A549 (cell line): ENCODE measurements at places on chromosomes 12 and 14.

DNA sequence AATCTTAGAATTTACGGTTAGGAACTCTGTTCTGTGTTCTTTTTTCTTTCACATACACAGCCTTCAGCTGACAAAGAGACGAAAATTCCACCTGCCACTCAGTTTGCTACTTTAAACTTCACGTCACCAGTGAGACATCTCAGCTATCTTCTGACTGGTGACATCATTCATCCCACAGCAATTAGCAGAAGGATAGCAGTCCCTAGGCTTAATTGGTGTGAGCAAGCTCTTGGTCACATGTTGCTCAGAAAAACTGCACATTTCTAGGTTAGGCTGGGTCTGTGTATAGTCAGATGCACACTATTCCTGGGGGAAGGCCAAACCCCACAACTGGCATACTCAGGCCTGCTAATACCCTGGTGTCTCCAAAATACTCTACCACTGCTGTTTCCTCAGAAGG is 23.9 kb downstream of the SLC7A7 start:
- no peak for DNase-seq

DNA sequence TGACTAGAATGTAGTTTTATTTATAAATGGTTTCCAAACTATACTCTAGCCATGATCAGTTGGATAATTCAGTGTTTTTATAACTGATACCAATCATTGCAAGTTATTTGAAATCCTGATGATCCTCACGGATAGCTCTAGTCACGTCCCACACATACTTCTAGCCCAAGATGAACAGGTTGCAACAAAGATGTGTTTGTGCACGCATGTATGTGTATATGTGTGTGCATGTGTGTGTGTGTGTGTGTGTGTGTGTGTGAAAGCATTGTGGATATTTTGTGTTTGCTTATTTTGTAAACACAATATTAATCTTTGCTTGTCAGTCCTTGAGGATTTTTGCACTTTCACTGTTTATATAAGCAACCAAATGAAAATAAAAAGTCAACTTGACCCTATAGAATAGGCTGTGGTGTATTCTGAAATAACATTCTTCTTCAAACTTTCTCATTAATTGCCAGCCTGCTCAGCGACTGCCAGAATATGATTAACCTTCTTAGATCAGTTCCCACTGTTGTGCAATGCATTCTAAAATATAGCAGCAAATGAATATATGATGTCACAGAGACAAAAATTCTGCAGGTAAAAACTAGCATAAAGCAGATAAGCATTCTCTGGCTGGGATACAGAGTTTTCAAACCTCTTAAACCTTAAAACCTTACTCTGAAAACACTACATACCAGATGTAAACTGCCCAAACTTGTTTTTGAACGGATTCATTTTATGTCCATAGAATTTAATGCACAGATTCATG is 48.8 kb upstream of the HIF1A start:
- DNase-seq: no peak

DNA sequence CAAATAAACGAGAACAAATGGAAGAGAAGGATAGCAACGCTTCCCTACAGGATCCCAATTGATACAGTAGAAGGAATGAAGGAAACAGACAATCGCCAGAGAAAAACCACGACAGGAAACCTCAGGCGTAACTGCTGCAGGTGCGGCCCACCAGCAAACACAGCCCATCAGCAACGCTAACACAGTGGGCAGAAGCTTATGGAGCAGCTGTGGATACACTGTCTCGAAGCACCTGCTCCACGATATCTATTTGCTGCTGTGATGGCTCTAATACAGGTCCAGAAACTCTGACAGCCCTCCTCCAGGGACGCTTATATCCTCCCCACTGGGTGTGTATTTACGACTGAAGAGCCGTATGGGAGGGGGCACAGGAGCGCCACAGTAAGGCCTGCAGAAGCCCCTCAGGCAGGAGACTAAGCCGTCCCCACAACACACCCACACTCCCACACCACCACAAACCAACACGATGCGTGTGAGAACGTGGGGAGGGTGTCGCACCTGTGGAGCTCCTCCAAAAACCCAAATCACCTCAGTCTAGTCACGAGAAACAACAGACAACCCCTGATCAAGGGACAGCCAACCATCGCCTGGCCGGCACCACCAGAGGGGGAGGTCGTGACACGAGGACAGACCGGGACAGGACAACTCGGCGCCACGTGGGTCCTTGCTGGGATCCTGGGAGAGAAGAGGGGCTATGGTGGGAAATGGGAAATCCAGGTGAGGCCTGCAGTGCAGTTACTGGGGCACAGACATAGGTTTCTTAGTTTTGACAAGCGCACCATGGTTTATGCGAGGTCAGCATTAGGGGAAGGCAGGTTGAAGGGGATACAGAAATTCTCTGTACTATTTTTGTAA is 24.0 kb downstream of the POLE start:
- no peak for DNase-seq

DNA sequence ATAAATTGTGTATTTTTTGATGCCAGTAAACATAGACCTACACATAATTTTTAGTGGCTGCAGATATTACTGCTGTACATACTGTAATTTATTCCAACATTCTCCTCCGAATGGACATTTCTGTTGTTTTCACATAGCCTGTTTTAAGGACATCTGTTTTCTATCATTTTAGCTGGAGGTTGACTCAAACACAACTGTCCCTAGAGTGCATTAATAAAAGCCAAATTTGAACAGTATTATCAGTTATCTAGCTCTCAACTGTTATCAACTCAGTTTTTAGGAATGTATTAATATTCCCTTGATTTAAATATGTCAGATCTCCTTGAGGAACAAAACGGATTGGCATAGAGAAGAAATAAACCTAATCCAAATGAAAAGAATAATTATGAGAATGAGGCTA is 17.2 kb upstream of the PIWIL1 start:
- no peak for DNase-seq

DNA sequence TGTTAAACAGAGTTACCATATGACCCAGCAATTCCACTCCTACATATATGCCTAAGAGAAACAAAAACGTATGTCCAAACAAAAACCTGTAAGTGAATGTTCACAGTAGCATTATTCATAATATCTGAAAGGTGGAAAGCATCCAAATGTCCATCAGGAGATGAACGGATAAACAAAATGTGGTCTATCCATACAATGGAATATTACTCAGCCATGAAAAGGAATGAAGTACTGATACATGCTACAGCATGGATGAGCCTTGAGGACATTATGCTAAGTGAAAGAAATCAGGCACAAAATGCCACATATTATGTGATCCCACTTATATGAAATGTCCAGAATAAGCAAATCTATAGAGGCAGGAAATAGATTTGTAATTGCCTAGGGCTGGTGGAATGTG is 16.8 kb downstream of the MOK start:
- no peak for DNase-seq

DNA sequence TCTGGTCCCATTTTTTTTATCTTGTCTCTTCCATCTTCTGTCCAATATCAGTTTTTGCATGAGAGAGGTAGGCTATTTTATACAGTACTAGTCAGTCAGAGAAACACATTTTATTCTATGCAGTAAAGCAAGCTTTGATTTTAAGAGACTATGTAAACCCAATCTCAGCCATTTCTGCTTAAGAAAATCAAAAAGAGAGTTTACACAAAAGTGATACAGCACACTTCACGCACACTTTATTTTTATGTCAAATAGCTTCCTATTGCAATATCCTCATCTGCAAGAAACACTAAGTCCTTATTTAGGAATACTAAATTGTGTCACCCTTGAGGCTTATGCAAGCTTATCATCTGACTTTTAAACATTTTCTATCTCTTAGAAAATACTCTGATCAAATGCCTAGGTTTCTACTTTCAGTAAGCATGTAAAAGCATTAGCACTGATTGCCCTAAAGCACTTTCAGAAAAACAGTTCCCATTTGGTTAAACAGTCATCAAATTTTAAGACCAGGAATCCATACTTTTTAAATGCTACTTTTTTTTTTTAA is 78.3 kb downstream of the MED13L start:
- no peak for DNase-seq

DNA sequence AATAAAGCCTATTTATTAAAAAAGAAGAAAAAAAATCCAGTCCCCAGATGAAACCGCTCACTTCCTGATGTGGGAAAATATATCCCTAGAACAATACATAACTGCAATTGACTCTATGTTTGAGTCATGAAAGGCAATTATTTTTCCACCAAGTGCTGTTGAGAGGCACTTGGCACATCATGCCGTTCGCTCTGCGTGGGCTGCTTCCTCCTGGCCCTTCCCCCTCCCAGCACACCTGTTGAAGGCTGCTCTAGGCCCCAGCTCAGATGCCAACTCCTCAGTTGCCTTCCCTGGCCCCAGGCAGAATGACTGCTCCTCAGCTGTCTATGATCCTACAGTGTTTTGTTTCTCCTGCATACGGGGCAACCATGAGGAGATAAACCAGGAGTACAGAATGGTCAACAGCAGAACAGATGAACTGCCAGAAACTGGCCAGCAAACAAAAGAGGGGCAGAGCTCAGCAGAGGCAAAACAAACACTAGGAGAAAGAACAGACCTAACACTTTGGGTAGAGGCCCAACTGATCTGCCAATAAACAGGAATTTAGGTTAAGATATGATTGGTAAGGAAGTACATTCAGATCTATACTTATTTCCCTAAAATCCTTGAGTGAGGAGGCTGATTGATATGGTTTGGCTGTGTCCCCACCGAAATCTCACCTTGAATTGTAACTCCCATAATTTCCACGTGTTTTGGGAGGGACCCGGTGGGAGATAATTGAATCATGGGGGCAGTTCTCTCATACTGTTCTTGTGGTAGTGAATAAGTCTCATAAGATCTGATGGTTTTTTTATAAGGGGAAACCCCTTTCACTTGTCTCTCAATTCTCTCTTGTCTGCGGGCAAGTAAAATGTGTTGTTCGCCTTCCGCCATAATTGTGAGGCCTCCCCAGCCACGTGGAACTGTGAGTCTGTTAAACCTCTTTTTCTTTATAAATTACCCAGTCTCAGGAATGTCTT is 58.6 kb downstream of the SLC38A1 start:
- no peak for DNase-seq

DNA sequence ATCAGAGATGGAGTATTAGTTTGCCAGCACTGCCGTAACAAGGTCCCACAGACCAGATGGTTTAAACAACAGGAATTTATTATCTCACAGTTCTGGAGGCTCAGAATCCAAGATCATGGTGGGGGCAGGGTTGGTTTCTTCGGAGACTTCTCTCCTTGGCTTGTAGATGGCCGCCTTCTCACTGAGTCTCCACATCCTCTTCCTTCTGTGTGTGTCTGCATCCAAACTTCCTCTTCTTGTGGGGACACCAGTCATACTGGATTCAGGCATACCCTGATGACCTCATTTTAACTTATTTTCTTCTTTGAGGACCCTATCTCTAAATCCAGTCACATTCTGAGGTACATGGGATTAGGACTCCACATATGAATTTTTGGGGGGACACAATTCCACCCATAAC is 455.5 kb downstream of the RGS6 start:
- DNase-seq: no peak

DNA sequence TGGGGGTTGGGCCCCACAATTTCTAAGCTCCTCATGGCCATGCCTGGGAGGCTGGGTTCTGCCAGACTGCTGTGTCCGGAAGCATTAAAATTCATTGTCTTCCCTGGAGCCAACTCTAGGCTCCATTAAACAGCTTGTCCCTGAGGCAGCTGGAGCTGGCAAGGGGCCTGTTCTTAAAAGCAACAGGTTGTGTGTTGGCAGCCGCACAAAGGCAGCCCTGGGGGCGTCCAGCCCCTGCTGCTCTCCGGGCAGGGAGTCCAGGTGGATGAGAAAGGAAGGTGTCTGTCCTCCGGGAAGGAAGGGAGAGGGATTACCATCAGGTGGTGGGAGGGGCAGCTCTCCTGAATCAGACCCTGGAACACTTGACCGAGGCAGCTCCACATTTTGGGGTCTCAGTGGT is 98.9 kb downstream of the CHST11 start:
- no peak for DNase-seq

DNA sequence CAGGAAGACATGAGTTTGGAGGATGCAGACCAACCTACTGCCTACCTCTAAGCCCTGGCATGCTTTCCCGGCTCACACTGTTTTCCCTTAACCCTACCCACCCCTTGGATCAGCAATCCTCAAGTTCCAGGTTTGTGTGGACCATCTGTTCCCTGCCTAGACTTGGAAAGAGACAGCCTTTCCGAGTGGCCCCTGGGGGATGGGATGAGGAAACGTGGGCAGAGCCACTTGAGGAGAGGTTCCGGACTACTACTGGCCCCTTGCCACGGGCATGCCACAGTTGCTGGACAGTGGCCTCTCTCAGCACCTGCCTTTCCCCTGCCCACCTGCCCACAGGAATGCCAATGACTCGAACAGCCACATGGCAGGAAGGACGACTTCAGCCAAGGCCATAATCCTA is 135.9 kb downstream of the SLC15A4 start:
- DNase-seq: no peak

- peak; percentile 52 for DNase-seq
Observed at GRCh38 chr14:73463411-73463810, 5.1 kb upstream of the NUMB start.

DNA sequence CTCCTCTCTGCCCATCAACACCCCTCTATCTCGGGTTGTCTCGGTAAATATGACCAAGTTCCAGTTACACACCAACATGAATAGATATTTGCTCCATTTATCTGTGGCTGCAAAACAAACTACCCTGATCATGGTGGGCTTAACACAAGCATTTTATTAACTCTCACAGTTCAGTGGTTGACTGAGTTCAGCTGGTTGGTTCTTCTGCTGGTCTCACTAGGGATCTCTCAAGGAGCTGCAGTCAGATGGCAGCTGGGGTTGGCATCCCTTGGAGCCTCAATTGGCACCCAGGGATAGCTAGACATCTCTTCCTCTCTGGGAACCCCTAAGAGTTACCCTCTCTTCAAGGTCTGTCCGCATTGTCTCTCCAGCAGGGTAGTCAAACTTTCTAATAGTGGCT is 25.4 kb downstream of the P2RX7 start:
- DNase-seq: no peak

DNA sequence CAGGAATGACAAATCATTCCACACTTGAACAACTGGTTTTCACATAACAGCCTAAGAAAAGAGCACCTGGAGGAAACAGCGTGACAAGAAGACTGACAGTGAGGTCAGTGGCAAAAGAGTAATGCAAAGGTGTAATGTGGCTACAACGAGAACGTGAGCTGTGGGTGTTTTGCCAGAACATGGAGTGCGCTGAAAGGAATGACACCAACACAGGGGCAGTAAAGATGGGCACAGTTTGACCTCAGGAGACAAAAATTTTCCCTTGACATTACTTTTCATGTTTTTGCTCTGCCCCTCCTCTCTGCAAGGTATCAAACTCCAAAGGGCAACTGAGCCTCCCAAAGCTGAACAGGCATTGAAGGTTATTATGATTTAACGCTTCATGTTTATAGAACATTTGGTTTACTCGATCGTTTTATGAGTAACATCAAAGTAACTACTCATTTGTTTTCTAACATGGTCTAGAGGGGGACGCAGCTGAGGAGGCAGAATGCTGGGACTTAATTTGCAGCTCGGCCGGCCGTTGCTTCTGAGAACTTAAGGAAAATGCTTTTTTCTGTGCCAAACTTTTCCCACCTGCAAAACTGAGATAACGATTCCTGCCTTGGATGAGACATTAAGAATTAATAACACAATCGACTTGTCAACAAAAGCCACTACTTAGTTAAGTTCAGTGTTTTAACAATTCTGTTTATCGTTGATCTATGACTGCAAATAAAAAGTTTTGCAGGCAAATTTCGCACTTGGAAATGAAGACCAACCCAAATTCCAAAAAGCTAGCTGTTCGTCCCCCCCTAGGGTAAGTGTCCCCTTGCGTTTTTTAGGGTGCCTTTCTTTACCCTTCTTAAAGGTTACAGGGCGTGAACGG is 954 bp downstream of the HAUS4 start:
- no peak for DNase-seq

GRCh38 chr14:95712398-95712797 is 1.5 kb downstream of the TCL1A start:
- no peak for DNase-seq
